ENCODE measurements at places on chromosomes 6 and 20.

DNA sequence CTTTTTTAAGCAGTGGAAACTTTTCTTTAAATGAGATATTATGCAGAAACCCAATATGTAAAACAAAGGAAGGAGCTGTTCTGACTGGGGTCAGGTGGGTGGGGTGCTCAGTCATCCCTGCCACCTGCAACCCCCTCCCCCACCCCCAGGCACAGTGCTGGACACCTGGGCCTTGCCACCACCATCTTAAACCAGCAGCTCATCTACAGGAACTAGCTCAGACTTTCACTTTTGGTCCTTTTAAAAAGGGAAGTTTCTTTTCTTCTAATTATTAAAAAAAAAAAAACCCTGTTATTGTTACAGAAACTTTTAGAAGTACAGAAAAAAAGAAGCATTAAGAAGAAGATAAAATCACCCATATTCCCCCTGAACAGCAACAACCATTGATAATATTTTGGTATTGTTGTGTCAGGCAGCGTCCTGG, 37.1 kb downstream of the PPP1R16B start:
- peak; percentile 42 for DNase-seq

GRCh38 chr6:165015676-165016075, 293.7 kb downstream of the C6orf118 start:
- DNase-seq = no peak

DNA sequence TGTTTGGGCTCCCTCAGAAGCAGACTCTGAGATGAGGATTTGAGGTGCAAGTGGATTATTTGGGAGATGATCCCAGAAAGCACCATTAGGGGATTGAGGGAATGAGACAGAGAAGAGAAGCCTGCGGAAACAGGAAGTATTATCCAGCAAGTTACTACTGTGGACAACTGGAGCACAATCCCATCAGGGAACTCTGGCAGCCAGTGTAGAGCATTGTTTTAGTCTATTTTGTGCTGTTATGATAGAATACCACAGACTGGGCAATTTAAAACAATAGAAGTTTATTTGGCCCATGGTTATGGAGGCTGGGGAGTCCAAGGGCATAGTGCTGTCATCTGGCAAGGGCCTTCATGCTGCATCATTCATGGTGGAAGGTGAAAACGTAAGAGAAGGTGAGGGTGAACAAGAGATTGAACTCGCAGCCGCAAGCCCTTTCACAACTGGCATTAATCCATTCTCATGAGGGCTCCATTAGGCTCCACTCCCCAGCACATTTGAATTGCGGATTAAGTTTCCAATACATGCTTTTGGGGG, 43.5 kb upstream of the SLC9A8 start:
- no peak for DNase-seq

GRCh38 chr6:31723980-31724691, 963 bp downstream of the MPIG6B start:
- DNase-seq = no peak

DNA sequence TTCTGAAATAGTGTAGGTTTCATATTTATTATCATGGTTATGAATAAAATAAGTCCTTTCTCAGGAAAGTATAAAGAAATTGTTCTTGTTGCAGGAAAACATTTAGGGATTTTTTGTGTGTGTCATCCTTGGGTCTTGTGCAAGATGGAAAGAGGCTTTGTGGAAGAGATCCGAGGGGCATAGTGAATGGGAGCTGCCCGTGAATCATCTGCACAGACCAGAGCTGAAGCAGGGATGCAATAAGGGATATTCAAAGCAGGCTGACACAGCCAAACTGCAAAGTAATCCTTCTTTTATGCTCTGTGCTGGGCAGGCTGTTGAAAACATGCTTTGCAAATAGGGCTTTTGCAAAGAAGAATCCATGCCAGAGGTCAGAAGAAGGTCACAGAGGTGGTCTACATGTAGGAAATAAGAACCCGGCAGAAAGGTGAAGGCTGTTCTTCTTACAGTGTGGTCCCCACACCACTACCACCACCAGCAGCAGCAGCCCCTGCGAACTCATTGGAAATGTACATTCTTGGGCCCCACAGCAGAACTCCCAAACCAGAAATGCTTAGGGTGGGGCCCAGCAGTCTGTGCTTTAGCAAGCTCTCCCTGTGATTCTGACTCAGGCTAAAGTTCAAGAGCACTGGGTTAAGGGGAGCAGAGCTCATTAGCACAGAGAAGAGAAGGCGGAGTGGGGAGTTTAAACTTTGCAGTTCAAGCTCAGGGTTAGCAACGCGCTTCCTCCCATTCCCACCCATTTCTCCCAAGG, 237.6 kb downstream of the QKI start:
- DNase-seq = no peak

DNA sequence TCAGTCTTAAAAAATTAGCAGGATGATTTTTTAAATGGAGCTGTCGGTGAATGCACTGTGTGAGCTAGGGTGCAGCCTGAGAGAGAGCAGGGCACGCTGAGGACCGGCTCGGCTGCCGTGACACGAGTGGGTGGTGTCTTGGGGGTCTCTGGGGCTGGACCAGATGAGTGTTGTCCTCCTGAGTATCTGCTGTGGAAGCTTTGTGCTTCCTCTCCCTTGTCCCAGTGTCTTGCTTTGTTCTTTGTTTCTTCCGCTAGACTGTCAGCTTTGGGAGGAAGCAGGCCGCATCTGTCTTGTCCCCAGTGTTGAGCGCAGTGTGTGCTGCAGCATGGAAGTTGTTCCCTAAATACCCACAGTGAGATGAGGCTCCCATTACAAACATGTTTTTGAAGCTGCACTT, 89.4 kb downstream of the RTN4IP1 start:
- no peak for DNase-seq

- DNase-seq = no peak
These were observed 50.1 kb downstream of the HDDC2 start for GRCh38 chr6:125251516-125252220.

Measured in activated naive CD8-positive, alpha-beta T cell treated with anti-CD3 and anti-CD28 coated beads, Interleukin-2, amount 50 U/mL, for 16 hours (primary cell).